ENCODE measurements at places on chromosomes 1 and 21.

DNA sequence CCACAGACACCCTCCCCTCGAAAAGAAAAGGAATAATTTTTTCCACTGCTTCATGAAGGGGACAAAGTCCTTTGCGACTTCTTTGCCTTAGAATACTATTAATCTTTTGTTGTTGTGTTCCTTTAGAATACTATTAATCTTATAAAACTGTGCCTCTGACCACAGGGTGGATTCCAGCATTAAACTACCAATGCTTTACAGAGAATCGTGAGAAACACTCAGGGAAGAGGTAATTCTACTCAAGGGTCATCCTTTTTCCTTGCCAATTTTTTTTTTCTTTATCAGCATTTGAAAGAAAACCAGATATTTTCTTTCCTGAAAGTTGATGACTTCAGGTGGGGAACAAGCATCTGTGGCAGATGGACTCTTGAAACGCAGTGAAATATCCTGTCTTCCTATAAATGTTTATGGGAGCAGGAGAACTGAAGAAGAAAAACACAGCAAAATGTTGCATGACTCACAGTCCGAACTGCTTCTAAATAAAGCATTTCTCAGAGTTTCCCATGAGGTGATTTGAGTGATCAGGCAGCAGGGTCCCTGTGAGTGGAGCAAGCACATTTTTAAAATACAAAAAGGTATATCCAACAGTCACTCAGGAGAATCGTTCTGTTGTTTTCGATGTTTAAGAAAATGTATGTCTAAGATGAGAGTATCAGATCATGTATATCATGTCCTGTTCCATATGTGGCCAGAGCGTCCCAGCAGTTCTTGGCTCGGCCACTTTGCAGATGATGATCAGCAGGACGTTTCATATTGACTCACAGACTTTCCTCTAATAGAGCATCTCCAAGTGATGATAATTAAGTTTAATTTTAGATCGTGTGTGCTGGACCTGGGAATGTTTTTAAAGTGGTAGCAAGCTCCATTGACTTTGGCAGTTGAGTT lies 154.2 kb upstream of the RUNX1 start:
- no peak for DNase-seq

DNA sequence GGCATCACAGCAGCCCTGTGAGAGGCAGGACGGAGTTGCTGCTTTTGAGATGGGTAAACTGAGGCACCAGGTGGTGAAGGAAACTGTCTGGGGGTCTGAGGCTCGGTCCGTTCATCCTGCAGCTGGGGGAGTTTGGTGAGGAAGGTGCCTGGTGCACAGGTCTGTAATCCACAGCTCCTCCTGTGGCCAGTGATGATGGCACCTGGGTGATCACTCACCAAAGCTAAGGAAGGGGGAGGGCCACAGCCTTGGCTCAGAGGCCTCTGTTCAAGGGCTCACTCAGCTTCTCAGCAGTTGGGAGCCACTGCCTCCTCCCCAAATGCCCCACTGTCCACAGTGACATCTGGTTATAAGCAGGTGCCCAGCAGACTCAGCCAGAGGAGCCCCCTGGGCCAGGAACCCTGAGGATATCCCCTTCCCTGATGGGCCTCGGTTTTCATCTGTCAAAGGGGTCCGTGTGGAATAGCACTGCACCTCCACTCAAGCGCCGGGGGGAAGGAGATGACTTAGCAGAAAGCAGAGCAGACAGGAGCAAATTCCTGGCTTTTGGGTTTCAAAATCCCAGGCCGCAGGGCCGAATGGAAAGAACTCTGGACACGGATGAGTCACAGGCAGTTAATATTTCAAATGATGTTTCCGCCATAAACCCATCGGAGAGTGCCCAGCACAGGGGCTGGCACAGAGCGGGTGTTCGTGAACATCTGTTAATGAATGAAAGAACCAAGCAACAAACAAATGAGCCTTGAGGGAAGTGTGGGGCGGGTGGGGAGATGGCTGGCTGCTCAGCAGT lies 82.8 kb downstream of the DMRTB1 start:
- DNase-seq: no peak

DNA sequence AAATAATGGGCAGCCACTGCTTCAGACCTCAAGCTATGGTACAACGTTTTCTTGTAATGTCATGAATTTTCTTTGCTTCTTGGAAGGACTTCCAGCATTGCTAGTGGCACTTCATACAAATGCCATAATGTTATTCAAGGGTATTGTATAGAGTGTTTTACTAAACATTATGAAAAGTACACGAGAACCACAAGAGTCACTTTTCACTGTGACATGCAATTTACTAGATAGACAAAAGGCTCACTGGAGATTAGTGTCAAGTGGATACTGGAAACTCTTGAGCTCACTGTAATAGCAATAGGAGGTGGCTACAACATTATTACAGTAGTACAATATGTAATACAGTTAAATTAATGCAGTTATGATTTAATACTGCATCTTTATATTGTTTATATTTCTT lies 5.3 kb upstream of the OLFM3 start:
- DNase-seq: no peak

GRCh38 chr21:34065027-34065426 lies 8.4 kb upstream of the MRPS6 start:
- DNase-seq: no peak

GRCh38 chr1:65146908-65147423 lies 1.0 kb upstream of the AK4 start:
- DNase-seq: no peak

- no peak for DNase-seq
These were observed 425.7 kb downstream of the SIPA1L2 start for GRCh38 chr1:232204269-232204668.

DNA sequence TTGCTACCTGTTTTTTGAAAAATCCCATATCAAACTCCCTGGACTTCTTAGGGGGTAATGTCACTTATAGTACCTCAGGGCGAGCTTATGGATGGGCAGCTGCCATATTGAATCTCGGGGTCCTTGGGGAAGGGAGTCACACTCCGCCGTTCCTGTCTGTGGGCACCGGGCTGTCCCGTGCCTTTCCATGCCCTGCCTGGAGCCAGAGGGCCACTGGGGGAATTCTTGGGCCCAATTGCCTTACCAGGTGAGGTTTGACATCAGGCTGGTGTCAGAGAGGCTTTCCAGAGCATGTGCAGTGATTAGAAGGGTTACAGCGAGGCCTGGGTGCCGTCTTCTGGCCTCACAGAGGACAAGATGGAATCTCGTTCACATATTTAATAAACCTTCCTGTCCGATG lies 28.8 kb downstream of the QSOX1 start:
- no peak for DNase-seq

DNA sequence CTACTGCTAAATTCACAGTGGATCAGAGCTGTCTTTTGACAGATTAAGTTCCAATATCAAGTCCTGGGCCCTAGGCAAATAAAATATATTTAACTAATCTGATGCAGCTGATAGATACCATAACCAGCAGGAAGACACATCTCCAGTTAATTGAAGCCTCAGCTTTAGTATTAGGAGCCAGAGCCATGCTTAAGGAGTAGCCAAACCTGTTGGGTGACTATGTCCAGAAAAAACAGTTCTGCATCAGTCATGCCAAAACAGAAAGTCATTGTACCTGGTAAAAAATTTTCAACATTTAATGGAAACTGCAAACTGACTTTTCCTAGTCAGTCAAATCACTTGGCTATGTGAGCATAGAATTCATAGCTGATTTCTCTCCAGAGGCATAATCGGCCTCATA lies 200.5 kb upstream of the RUNX1 start:
- no peak for DNase-seq

- no peak for DNase-seq
These were observed 15.9 kb downstream of the HSPA13 start for GRCh38 chr21:14366998-14367397.

DNA sequence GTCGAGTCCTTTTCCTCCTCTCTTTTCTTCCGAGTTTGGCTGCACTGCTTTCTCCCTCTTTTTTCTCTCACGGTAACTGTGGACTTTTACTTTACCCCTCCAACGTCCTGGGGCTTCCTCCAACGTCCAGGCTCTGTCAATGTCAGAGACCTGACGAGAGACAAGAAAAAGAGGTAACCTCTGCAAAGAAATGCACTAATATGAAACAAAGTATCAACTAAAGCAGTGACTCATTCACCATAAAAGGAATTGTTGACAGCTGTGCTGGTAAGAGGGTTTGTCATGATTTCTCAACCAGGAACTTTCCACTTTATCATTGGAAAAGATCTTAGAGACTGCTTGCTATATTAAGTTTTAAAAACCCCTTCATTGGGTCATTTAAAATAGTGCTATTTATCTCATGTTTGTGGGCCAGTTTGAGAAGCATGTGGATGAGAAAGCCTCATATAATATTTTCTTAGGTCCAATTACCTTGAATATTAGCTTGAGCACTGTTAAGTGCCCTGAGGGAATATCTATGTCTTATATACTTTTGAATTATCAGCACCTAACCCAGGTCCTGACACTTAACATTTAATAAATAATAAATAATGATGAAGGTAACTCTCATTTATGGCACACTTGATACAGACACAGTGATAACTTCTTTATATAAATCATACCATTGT lies at the start of gene GBP2:
Gene GBP2, minus strand, starts transcription at position 202 of the 668 bp plus-strand sequence. CDS start 4,148 bp downstream, outside the sequence.
- peak; percentile 47 for DNase-seq

GRCh38 chr1:225517697-225518096 lies 89.9 kb upstream of the LBR start:
- DNase-seq: no peak

GRCh38 chr1:21620011-21620410 lies 49.1 kb downstream of the RAP1GAP start:
- no peak for DNase-seq
